ENCODE measurements at places on chromosomes 7 and 10.

DNA sequence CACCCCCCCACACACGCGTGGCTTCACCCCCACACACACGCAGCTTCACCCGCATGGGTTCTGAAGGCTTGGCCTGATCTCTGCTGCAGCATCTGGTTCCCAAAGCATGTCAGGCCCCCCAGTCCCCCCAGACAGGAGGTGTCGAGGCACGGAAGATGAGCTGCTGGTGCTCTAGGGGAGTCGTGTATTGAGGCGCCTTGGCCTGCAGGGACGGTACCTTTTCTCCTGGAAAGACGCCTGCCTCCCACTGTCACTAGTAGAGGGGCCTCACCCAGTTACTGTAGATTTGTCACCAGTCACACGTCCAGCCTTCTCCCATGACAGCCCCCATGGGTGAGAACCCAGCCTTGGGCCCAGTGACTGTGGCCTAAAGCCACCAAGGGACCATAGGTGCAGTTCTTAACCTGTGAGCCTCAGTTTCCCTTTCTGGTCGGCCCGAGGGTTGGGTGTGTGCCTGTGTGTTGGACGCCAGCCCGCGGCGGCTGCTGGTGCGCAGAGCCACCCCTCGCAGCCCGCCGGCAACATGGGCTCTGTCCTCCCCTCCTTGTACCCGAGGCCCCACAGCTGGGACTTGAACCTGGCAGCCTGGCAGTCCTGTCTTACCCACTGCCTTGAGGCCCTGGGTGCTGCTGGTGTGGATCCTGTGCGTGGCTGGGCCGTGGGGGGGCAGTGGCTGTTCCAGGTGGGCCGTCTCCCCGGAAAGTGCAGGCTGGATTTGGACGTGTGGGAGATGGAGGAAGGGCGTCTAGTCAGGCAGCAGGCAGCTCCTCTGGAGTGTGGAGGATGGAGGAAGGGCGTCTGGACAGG lies 81.7 kb downstream of the NKX6-2 start:
- no peak for DNase-seq

- no peak for DNase-seq
These were observed 238.3 kb downstream of the WDR11 start for GRCh38 chr10:121089434-121089833.

DNA sequence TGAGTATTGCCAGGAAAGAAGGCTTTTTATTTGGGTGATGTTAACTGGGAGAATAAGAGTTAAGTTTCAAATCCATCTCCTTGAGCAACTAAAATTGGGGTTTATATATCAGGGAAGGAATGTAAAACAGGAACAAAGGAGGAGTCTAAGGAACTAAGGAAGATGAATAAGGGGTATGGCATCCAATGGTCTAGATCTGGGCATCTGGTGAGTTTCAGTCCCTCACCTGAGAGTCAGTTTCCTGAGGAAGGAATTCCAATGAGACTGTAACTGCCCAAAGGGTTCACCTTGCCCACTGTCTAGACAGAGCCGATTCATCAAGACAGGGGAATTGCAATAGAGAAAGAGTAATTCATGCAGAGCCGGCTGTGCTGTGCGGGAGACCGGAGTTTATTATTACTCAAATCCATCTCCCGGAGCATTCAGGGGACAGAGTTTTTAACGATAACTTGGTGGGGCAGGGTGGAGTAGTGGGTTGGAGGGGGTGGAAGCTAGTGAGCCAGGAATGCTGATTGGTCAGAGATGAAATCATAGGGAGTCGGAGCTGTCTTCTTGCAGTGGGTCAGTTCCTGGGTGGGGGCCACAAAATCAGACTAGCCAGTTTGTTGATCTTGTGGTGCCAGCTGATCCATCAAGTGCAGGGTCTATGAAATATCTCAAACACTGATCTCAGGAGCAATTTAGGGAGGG lies 188.3 kb upstream of the STK17A start:
- no peak for DNase-seq

DNA sequence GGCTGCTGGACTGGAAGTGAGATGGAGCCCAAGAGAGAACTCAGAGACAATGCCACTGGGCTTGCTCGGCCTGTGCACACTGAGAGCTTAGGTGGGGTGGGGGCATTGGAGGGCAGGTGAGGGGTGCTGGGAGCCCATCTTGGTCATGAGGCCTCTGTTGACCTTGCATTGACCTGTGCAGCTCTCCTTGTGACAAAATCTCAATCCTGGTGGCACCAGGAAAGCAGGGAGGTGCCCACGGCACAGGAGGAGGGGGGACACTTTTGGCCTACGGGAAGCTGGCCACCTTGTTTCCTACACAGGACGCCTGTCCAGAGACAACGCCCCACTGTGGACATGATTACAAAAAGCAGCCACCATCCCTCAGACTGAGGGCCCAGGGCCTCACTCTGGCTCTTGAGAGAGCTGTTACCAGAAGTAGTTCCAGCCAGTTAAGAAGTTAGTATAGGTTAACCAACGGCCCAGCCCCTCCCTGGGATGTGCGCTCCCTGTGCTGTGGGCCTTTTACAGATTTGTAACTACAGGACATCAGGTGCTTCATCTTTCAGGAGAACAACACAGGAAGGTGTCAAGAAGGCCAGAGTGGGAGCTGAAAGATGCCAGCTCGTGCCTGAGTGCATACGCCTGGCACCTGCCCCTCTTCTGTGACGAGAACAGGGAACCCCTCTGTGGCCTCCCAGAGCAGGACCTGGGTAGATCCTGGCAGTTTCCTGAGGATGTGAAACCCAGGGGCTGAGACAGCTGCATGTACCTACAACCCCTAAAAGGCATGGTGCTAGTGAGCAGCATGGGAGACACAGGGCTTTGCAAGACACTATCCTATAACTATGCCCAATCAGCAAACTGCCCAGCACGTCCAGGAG lies 10.3 kb downstream of the PKD1L1 start:
- no peak for DNase-seq

- no peak for DNase-seq
These were observed 94.4 kb upstream of the FZD1 start for GRCh38 chr7:91169830-91170191.

GRCh38 chr10:99777918-99778714 lies 4.3 kb upstream of the ABCC2 start:
- no peak for DNase-seq

- DNase-seq = no peak
These were observed 128.8 kb upstream of the DNAJB12 start for GRCh38 chr10:72483471-72483870.

DNA sequence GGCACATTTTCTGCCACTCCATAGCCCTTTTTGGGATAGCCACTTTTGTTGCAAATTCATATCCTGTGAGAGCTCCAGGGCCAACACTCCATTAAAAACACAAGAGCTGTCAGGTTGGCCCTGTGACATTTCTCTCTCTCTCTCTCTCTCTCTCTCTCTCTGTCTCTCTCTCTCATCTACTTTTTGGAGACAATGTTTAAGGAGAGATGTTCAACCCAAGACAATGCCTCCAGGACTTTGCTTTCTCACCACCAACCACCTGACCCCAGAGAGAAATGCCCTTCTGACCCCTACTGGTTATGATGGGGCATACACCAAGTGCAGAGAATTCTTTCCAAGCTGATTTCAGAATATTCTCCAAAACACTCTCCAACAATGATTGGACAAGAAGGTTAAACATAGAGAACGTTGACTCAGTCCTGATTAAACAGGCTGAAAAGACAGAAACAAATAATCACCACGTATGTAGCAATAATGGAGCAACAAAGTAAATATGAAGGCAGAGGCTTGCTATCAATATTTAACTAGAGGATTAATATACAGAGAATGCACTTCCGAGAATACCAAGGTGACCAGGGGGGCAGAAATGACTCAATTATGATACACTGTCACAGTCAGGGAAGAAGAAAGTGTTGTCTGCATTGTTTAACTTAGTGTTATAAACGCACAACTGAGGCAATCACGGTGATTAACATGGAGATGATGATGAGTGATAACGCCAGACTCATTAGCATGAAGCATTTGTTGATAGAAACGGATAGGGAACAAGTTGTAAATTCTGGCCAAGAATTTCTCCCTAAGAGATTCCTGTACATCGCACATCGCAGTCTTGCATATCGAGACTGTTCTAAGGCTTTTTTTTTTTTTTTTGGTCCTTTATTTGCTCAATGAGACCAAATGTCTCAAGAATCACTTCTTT lies 178.5 kb downstream of the NRP1 start:
- DNase-seq = peak; percentile 13

DNA sequence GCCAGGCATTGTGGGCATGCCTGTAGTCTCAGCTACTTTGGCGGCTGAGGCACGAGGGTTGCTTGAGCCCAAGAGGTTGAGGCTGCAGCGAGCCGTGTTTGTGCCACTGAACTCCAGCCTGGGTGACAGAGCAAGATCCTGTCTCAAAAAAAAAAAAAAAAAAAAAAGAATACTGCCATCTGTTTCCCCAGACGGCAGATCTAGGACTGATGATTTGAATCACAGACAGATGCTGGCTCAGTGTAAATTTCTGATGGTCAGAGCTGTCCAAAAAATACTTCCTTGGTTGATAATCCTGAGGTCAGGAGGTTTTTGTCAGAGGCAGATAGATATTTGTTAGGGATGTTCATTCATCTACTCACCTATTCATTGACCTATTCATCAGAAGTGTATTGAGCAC lies 130.7 kb downstream of the REEP3 start:
- no peak for DNase-seq

GRCh38 chr10:86635402-86635801 lies 18.9 kb upstream of the OPN4 start:
- DNase-seq = no peak

DNA sequence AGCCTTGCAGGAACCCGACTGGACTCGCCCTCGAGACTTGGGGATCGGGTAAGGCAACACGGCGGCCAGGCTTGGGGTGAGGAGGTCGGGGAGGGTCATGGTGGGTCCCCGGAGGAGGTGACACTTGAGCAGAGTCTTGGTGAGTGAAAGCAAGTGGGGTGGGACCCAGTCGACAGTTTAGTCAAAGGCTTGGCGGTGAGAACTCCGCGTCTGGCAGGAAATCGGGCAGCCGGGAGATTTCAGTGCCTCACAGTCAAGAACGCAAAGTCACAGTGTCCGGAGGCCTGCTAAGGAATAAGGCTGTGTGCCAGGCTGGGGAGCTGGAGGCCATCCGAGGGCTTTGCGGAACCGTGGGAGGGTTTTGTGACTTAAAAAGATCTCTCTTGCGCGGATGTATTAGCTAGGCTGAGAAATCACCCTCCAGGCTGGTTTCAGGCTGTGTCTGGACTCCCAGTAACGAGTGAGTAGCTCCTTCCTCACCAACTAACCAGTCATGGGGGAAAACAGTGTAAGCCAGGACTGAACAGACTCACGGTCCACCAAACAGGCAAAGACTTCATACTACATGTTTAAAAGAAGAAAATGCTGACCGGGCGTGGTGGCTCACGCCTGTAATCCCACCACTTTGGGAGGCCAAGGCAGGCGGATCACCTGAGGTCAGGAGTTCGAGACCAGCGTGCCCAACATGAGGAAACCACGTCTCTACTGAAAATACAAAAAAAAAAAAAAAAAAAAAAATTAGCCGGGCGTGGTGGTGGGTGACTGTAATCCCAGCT lies 613 bp downstream of the AP5Z1 start:
- no peak for DNase-seq

DNA sequence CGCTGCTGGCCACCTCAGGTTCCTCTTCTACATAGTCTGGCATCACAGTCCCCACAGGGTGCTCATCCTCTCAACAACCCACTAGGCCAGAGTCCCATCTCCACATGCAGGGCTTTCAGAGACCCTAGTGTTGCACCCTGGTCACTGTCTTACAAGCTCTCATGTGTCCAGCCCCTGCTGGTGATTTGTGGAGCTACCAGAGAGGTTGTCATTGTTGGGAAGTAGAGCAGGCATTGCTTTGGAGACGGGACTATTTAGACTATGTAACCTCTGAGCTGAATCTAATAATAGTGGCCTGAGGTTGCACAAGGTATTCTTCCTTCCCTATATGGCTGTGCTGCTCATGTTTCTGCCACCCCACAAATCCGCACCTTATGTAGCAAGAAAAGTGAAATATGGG lies 135.3 kb upstream of the VWC2 start:
- DNase-seq = no peak

DNA sequence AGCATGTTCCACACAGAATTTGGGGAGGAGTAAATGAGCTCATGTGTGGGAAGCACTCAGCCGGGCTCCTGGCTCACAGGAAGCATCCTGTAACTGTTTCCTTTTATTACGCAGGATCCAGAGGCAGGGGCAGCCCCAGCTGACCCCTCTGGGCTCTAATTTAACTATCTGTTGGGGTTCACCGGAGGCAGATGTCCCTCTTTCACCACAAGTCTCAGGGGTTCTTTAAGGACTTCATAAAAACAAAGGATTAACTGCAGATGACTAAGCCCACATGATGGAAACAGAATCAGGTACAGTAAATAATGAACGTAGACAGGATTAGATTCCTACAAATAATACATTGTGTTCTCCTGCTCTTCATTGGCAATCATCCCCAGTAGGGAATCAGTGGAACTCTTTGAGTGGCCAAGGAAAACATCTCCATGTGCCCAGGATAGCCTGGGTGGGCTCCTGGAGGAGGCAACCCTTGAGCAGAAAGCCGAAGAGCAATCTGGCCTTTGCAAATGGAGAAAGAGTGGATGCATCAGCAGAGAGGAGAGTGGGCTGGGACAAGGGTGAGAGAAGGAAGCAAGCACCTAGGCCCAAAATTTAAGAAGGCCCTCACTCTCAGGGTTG lies 24.6 kb downstream of the TBXAS1 start:
- DNase-seq = no peak

GRCh38 chr10:86439544-86439943 lies 72.9 kb upstream of the GRID1 start:
- no peak for DNase-seq

DNA sequence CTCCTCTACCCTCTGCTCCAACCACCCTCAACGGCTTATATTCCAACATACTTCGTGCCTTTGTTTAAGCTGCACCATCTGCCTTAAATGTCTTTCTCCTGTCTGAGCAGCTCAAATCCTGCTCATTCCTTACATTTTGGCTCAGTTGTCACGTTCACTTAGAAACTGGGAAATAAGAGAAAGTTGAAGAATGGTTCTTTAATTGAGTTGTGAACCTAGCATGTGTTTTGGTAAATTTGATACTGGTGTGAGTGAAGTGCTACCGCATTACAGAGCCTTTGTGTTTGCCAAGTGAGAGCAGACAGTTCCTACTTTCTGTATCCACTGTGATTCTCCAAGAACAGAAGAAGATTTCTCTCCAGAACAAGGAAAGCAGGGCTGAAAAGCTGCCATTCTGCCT lies 54.3 kb downstream of the EPDR1 start:
- no peak for DNase-seq

- no peak for DNase-seq
These were observed 40.3 kb downstream of the VIPR2 start for GRCh38 chr7:159104188-159104920.

- no peak for DNase-seq
These were observed 220.3 kb downstream of the PHTF2 start for GRCh38 chr7:78018641-78019446.

Measured in DMS153 (cell line).